ENCODE measurements at places on chromosomes 11 and 22.
A peak's percentile ranks its signal among the peaks of the same experiment; 100 is the strongest.

- DNase-seq, result no peak
These were observed 45.5 kb downstream of the PACSIN2 start for GRCh38 chr22:42969348-42969975.

GRCh38 chr22:25348391-25348790 is 129.0 kb downstream of the CRYBB2 start:
- no peak for DNase-seq

- no peak for DNase-seq
These were observed 311.0 kb downstream of the BUD13 start for GRCh38 chr11:116461789-116462188.

GRCh38 chr11:975827-976226 is 50.2 kb downstream of the AP2A2 start:
- DNase-seq, result no peak

DNA sequence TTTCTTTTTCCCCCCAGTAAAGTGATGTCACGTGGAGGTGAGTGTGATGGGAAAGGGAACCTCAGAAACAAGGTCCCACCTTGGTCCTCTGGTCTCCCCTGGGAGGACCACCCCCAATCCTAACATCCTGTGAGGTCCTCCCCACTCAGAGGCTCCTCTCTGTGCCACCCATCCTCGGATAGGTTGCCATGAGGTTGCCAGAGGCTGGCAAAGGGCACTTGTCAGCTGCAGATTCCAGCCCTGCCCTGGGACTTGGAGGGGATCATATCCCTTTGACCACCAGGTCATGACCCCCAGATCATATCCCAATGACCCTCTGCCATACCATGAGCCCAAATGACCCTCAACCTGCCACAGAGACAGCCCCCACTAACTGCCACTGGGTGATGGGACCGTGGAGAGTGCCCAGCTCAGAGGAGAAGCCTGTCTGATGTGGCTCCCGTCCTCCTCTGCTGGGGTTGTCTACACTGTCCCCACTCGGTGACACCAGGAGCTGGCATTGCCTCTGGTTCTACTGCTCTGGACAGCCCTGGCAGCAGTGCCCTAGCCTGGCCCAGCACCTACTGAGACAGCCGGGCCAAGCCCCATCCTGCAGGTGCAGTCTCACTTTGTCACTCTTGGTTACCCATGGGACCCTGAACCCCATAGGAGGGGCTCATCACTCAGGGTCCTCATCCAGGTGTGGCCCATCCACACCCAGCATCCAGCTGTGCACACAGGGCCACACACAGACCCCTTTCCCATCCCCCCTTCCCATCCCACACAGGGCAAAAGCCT is 90.2 kb upstream of the KCNQ1OT1 start:
- DNase-seq, result no peak

GRCh38 chr22:35781898-35782297 is 64.2 kb downstream of the APOL5 start:
- no peak for DNase-seq

GRCh38 chr11:108142304-108142703 is 20.9 kb downstream of the ACAT1 start:
- DNase-seq, result no peak

GRCh38 chr22:32849501-32849900 is 48.0 kb downstream of the TIMP3 start:
- no peak for DNase-seq

DNA sequence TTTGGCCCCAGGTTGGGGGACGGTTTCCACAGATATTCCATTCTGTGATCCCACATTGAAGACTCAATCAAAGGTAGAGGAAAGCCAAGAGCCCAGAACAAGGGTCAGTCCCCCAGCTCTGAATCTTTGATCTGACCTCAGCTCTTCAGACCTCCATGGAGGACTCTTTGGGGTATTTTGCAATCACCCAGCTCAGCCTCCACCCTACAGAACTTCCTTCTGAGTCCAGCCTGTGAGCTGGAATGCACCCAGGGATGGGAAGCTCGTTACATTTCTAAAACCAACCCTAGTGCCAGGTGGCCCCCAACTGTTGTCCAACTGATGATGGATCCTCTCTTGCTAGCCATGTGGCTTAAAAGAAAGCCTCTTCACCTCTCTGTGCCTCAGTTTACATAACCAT is 335.3 kb downstream of the MN1 start:
- no peak for DNase-seq

DNA sequence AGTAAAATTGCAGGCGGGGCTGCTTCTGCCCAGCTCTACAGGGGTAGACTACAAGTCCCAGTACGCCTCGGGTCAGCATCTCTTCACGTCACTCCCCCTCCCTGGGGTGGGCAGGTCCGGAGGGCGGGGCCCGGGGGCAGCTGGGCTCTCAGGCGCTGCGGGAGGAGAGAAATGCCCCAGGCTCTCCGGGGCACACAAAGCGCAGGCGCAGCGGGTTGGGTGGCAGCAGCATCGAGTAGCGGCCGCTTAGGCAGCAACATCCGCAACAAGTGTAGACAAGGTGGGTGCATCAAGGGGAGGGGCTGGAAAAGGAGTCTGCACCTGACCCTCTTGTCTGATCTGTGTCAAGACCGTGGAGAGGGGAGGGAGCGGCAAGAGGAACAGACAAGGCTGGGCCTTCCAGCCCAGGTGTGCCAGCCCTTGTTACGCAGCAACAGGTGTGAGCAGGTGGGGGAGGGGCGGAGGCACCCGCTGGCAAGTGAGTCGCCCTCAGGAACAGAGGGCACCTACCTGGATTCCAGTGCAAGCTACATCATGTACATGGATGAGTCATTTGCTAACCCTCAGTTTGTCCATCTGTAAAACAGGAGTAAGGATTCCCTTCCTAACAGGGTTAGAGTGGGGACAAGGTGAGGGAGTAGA is 1.2 kb downstream of the PLEKHB1 start:
- peak; percentile 97 for DNase-seq

DNA sequence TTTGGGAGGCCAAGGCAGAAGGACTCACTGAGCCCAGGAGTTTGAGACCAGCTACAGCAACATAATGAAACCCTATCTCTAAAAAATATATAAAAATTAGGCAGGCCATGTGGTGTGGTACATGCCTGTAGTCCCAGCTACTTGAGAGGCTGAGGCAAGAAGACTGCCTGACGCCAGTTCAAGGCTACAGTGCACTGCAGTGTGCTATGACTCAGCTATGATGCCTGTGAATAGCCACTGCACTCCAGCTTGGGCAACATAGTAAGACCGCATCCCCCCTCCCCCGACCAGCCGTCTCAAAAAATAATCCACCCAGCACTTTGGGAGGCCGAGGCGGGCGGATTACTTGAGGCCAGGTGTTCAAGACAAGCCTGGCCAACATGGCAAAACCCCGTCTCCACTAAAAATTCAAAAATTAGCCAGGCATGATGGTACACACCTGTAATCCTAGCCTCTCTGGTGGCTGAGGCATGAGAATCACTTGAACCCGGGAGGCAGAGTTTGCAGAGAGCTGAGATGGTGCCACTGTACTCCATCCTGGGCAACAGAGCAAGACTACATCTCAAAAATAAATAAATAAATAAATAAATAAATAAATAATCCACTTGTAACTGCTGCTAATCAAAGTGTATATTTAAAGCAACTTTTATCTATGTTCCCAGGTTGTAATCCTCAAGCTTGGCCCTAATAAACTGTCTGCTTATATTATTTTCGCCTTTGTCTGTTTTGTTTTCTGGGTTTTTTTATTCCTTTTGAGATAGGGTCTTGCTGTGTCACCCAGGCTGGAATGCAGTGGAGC is 7.8 kb downstream of the HPS5 start:
- DNase-seq, result no peak

GRCh38 chr11:84685976-84686375 is 941.2 kb downstream of the DLG2 start:
- no peak for DNase-seq

- DNase-seq, result no peak
These were observed 13.5 kb downstream of the PIK3IP1 start for GRCh38 chr22:31278626-31279326.

GRCh38 chr22:37337204-37337943 is 55.1 kb downstream of the CYTH4 start:
- no peak for DNase-seq

DNA sequence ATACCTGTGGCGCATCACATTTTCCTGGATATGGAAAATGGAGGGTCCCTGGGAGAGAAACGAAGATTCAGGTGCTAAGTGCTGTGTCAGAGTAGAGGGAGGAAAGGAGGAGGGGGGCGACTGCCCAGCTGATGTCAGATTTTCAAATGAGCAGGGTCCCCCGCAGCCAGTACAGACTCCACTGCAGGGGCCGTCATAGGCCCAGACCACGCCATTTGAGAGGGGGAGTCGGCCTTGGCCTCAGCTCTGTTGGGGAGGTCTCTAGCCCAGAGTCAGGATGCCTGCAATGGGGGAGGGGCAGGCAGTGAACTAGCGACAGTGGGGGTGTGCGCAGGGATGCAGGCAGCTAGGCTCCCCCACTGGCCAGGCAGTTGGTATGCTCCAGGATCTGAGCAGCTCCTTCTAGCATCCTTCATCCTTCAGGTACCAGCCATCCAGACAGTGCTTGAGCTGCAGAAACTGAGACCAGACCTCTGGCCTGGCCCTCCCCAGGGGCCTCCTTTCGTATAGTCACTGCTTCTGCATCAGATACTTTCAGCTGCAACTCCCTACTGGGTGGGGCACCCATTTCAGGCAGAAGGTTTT is at the start of the genes BSCL2 and GNG3:
BSCL2 (minus strand) TSS at position 148 of the 585 bp plus-strand sequence. CDS start 229 bp downstream, outside the sequence.
GNG3 (plus strand) TSS at position 400 of the 585 bp plus-strand sequence. CDS start 620 bp downstream, outside the sequence.
- peak; percentile 84 for DNase-seq

GRCh38 chr11:64996710-64997380 is at the start of gene BATF2:
TSS of gene BATF2 (minus strand) at chr11:64996971. CDS start at chr11:64996914, 57 bp downstream.
- peak; percentile 35 for DNase-seq

GRCh38 chr11:36238036-36238631 is 51.1 kb downstream of the COMMD9 start:
- no peak for DNase-seq

GRCh38 chr11:25349537-25349936 is 852.7 kb downstream of the LUZP2 start:
- no peak for DNase-seq

- no peak for DNase-seq
These were observed 5.9 kb upstream of the SOX10 start for GRCh38 chr22:37990301-37990700.

GRCh38 chr11:32343325-32344008 is 91.9 kb downstream of the WT1 start:
- DNase-seq, result no peak

DNA sequence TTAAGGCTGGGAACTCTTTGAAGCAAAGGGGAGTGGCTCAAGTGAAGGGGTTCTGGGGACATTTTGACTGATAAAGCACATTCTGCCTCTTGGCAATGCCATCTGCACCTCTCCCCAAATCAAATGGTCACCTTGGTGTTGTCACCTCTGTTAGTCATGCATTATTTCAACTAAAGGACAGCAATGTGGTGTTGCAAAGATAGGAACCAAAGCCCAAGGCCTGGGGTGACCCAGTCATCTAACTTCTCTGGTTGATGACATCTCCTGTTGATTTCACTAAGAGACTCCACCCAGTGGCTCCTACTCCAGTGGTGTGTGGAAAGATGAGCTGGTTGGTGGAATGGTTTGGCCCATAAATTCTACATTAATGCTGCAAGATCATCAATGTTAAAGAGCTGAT is 7.8 kb upstream of the MS4A1 start:
- DNase-seq, result no peak

DNA sequence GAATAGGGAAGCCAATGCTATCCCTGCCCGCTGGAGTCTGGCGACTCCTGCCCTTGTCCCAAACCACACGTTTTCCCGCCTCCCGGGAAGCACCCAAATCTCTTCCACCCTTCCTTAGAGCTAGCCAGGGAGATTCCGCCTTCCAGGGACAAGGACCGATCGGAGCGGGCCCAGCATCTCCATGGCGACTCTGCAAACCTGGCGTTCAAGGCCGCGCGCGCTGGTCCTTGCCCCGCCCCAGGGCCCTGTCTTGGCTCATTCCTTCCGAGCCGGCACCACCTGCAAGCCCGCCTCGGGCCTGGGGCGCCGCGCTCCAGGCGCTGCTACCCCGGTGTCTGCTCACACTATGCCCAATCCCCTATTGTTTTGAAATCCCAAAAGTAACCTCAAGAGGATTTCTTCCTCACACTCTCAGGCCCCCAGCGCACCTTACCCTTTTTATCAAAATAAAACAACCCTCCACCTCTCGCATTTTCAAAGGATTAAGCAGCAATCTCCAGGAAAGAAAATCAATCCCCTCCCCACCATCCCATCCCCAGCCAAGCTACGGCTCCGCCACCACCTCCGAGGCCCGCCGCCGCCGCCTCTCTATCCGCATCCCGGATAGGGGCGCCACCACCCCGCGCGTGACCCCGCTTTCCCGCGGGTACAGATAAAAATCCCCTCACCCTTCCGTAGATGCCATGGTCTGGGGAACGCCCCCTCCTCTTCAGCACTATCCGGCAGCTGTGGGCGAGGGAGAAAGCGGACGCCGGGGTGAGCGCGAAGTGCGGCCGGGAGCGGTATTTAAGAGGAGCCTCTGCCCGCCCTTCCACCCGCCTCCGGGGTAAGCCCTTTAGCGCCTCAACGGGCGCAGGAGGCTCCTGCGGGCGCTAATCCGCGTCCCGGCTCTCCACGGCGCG is 825 bp downstream of the SLC1A2 start:
- DNase-seq, result no peak

- DNase-seq, result no peak
These were observed 426.4 kb downstream of the SHANK2 start for GRCh38 chr11:70825893-70826540.

DNA sequence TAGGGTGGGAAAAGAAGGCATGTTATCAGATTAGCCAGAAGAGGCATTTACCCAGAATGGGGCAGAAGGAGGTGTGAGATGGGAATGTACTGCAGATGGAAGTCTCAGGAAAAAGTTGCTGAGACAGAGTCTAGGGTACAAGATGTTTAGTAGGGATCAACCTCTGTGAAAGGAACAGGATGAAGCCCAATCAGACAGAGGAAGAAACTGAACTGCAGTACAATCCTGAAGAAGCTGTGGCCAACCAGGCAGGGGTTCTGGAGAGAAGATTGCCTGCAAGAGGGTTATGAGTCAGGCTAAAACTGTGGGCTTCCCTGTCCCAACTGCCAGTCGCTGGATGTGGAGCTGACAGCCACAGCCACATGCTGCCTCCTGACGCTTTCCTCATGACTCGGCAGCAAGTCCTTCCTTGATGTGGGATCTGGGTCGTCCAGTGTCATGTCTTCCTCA is 64.0 kb downstream of the CWC15 start:
- no peak for DNase-seq

GRCh38 chr11:64870893-64871466 is 7.4 kb downstream of the EHD1 start:
- no peak for DNase-seq

GRCh38 chr11:17116117-17116516 is 38.6 kb upstream of the RPS13 start:
- no peak for DNase-seq

DNA sequence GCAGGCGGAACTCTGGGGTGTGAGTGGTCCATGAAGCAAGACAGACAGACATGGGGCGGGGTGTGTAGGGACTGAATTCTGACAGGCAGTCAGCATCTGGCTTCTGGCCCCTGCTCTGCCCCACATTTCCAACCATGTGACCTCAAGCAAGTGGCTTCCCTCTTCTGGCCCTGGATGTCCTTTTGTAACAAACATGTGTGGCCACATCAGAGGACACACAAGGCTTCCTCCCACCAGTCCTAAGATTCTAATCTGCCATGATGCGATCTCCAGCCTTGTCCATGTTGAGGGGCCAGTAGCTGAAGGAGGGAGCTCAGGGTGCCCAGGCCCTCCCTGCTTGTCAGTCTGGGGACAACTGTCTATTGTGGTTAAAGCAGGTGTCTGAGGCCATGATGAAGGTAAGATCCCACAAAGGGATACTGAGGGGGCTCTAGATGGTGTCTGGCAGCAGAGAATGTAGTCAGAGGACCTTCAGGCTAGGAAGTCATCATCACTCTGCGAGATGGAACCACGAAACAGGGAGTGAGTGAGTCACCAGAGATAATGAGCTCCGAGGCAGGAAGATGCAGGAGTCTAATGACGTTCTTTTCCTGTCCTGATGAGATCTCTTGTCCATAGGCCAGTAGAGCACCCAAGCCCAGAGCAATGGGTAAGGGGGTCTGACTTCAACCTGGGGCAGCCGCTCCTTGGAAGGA is 27.4 kb downstream of the DRD2 start:
- DNase-seq, result no peak
